ENCODE measurements at places on chromosomes 4 and X.
A peak's percentile ranks its signal among the peaks of the same experiment; 100 is the strongest.

- DNase-seq: no peak
Measured at GRCh38 chr4:84565951-84566350, 17.0 kb upstream of the CDS1 start.

GRCh38 chrX:152824841-152825374 lies 5.6 kb downstream of the CETN2 start:
- no peak for DNase-seq

GRCh38 chr4:143407474-143407873 lies 70.8 kb downstream of the GAB1 start:
- no peak for DNase-seq

GRCh38 chr4:113762186-113763028 lies 869 bp upstream of the CAMK2D start:
- DNase-seq: peak; percentile 98

DNA sequence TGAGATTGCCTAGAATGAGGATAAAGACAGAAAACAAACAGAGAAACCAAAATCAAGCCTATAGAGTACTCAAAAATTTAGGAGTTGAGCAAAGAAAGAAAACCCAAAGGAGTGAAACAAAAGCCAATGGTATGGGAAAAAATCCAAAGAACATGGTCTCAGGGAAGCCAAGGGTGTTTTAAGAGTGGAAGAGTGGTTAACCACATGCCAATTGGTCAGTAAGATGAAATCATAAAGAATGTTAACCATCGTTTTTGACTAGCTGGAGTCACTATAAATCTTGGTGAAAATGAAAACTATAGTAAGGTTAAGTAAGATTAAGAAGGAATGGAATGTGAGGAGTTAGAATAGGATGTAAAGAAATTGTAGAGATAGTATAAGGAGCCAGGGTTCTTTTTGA lies 64.7 kb upstream of the RPL34 start:
- DNase-seq: no peak

DNA sequence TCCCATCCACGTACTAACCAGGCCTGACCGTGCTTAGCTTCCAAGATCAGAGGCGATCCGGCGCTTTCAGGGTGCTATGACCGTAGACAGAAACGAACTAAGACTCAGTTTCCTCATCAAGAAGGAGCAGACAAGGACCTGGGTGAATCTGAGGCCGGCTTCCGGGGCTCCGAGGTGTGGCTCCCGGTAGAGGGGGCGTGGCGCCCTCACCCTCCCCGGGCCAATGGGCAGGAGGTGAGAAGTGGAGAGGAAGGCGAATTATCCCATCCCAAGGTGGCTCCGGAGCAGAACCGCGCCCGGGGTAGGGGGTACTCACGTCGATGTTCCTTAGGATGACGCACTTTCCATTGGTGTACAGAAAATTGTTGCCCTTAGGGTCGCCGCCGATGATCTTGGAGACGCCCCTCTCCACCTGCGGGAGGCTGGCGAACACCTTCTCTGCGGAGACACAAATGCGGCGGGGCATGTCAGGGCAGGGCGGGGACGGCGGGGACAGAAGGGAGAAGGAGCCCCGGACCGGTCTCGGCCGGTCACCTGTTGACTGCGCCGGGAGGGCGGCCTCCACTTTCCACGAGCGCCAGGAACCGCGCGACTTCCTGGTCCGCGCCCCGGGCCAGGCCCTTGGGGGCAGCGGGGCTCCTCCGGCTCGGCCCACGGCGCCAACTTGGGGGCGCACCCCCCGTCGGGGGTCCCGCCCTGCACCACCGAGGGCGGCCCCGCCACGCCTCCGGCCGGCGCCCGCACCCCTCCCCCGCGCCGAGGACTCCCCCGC lies 616 bp downstream of the WDR1 start:
- peak; percentile 69 for DNase-seq

All from stimulated activated CD4-positive, alpha-beta T cell treated with anti-CD3 and anti-CD28 coated beads, Interleukin-4, amount 100 ng/mL, for 1 hour (primary cell).